ENCODE measurements at places on chromosomes 3 and 15.

GRCh38 chr3:107283948-107284347 is 93.3 kb upstream of the CCDC54 start:
- no peaks in the 10 kb centered on the region for H3K4me1 ChIP-seq
- H3K4me3 ChIP-seq: no peak overlapping the region
- peaks cover 23% of the 10 kb centered on the region for H3K27me3 ChIP-seq

DNA sequence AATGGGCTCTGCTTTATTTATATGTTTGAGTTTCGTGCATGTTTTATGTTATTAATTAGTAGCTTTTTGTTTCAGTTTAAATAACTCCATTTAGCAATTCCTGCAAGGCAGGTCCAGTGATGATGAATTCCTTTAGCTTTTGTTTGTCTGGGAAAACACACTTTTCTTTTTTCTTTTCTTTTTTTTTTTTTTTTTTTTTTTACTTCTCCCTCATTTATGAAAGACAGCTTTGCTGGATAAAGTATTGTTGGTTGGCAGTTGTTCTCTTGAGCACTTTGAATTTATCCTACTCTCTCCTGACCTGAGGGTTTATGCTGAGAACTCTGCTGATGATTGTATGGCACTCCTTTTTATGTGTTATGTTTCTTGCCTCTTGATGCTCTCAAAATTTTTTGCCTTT is 35.7 kb downstream of the TMEM39A start:
- H3K4me3 ChIP-seq: no peak overlapping the region
- H3K27ac ChIP-seq: no peak overlapping the region
- no peaks in the 10 kb centered on the region for H3K4me1 ChIP-seq
- H3K36me3 ChIP-seq: peaks cover 50% of the 10 kb centered on the region
- no peaks in the 10 kb centered on the region for H3K27me3 ChIP-seq

- H3K27ac ChIP-seq: no peak overlapping the region
- no peaks in the 10 kb centered on the region for H3K36me3 ChIP-seq
- H3K4me3 ChIP-seq: no peak overlapping the region
- no peak for DNase-seq
- no peaks in the 10 kb centered on the region for H3K4me1 ChIP-seq
Measured at GRCh38 chr15:40266828-40267304, 16.0 kb downstream of the ANKRD63 start.

GRCh38 chr3:13353506-13353905 is 66.6 kb downstream of the NUP210 start:
- peaks cover 84% of the 10 kb centered on the region for H3K36me3 ChIP-seq
- H3K27me3 ChIP-seq: no peaks in the 10 kb centered on the region
- H3K4me1 ChIP-seq: peaks cover 43% of the 10 kb centered on the region
- H3K27ac ChIP-seq: peak overlapping the region; percentile 58

DNA sequence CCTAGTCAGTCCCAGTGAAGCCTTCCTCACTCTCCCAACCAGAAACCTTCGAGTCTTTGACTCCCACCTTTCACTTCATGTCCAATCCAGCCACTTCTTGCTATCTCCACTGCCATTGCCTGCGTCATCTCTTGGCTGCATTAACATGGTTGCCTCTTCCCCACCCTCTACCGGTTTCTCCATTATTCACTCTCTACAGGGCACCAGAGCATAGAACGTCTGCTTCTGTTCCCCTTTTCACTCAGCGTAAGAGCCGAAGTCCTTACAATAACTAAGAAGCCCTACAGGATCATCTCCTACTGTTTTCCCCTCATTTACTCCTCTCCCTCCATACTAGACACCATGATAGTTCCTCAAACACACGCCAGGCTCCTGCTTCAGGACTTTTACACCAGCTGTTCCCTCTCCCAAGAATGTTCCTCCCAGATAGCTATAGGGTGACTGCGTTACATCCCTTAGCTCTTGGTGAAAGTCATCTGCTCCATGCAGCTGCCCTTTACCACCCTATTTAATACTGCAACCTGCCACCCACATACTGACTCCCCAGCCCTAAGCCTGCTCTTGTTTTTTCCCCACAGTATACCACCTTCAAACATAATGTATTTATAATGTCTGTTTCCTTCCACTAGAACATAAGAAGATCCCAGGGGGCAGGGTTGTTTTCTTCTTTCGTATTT is 30.9 kb downstream of the RCN2 start:
- no peak overlapping the region for H3K27ac ChIP-seq
- H3K27me3 ChIP-seq: peaks cover 16% of the 10 kb centered on the region
- H3K4me1 ChIP-seq: peaks cover 1% of the 10 kb centered on the region
- no peaks in the 10 kb centered on the region for H3K36me3 ChIP-seq
- DNase-seq: no peak

GRCh38 chr3:153848702-153849101 is 272.5 kb upstream of the ARHGEF26 start:
- H3K4me1 ChIP-seq: no peaks in the 10 kb centered on the region
- H3K27ac ChIP-seq: no peak overlapping the region
- H3K4me3 ChIP-seq: no peak overlapping the region
- H3K36me3 ChIP-seq: no peaks in the 10 kb centered on the region

- peaks cover 2% of the 10 kb centered on the region for H3K27me3 ChIP-seq
- no peak for DNase-seq
- no peak overlapping the region for H3K27ac ChIP-seq
- H3K4me1 ChIP-seq: no peaks in the 10 kb centered on the region
- no peaks in the 10 kb centered on the region for H3K36me3 ChIP-seq
Measured at GRCh38 chr15:62534996-62535395, 369.9 kb upstream of the C2CD4B start.

DNA sequence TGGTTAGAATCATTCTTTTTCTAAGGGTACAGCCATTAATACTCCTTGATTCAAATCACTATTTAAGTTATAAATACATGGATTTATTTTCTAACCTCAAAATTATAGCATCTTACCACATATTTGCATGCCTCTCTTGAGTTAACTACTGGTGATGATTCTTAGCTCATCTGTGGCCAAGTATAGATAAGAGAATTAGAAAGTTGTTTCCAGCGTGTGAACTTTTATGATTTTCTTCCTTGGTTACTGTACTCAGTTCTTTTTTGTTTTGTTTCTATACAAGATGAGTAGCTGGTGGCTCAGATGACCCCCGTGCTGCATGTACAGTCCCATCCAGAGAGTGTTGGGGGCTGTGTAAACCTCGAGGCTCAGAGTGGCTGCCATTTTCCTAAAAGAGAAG is 124.6 kb downstream of the IGF1R start:
- no peak overlapping the region for H3K27ac ChIP-seq
- no peak for DNase-seq
- peaks cover 20% of the 10 kb centered on the region for H3K4me1 ChIP-seq

- H3K4me3 ChIP-seq: no peak overlapping the region
- no peaks in the 10 kb centered on the region for H3K4me1 ChIP-seq
- H3K27me3 ChIP-seq: no peaks in the 10 kb centered on the region
- no peak overlapping the region for H3K27ac ChIP-seq
- no peak for DNase-seq
Measured at GRCh38 chr15:62561059-62561519, 396.0 kb upstream of the C2CD4B start.

- peaks cover 21% of the 10 kb centered on the region for H3K27me3 ChIP-seq
- DNase-seq: no peak
- peaks cover 3% of the 10 kb centered on the region for H3K4me1 ChIP-seq
- H3K4me3 ChIP-seq: no peak overlapping the region
Measured at GRCh38 chr15:50209809-50210208, 27.8 kb downstream of the SLC27A2 start.

DNA sequence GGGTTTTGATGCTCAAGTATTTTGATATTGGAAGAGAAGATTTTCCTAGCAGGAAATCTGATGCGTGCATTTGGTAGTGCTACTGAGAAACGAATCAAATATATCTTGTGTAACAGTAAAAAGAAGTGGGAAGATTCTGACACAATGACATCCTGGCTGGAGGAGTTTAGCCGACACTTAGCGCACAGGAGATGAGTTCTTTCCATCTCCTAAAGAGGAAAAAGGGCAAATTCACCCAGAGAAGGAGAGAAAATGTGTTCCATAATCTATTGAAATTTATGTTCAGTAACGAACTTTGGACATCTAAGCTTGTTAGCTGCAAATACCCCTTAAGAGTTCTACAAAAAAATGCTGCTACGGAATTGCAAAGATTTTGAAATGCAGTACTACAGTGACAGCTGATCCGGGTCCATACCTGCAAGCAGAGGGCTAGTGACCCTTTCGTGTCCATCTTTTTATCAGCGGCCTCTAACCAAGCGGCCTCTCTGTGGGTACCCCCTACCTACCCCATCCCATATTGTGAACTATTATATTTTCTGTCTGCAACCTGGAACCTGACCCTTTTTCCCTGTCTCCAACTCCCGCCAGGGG is 971 bp downstream of the CPOX start:
- H3K4me1 ChIP-seq: peaks cover 56% of the 10 kb centered on the region
- no peak for DNase-seq
- H3K36me3 ChIP-seq: peaks cover 49% of the 10 kb centered on the region

DNA sequence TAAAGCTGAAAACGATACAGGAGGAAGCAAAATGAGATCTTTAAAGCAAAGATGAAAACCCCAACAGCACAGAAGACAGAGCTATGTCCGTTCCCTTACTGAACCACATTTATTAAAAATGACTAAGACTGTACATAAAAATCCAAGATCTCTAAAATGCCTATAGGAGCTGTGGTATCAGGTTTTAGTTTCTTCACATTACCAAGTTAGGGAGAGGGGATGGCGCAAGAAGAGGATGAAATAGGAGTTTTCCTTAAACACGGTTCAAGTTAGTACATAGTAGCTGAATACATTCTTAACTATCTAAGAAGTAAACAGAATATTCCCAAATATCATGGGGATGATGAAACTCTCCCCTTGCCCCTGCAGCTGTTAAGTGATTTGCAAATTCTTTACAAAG is 6.3 kb downstream of the EOMES start:
- DNase-seq: no peak
- peaks cover 30% of the 10 kb centered on the region for H3K4me1 ChIP-seq
- peaks cover 3% of the 10 kb centered on the region for H3K36me3 ChIP-seq
- peaks cover 61% of the 10 kb centered on the region for H3K27me3 ChIP-seq
- no peak overlapping the region for H3K27ac ChIP-seq

DNA sequence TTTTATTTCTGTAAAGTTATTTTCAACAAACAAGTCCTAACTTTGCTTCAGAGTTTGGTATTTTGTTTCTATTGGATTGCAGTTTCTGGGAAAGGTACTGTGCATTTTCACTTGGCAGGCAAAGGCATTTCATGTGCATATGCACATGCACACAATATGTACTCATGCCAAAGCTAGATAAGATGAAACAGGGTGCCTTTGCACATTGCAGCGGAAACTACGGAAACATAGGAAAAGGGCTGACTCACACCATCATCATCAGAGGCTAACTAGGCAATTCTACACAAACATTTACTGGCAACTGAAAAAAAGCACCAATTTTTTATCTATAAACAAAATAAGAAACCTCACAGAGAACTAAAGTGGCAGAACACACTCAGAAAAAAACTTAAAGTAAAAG is 550.6 kb upstream of the NECTIN3 start:
- no peak overlapping the region for H3K4me3 ChIP-seq
- no peaks in the 10 kb centered on the region for H3K36me3 ChIP-seq
- no peaks in the 10 kb centered on the region for H3K27me3 ChIP-seq
- no peak for DNase-seq

GRCh38 chr3:52385157-52385556 is 59.7 kb downstream of the SEMA3G start:
- DNase-seq: peak; percentile 53
- peaks cover 5% of the 10 kb centered on the region for H3K4me1 ChIP-seq
- H3K4me3 ChIP-seq: no peak overlapping the region

GRCh38 chr3:24519368-24520100 is 24.9 kb upstream of the THRB start:
- no peak for DNase-seq
- no peaks in the 10 kb centered on the region for H3K4me1 ChIP-seq

GRCh38 chr3:178308771-178309170 is 227.5 kb upstream of the KCNMB2 start:
- H3K36me3 ChIP-seq: no peaks in the 10 kb centered on the region
- DNase-seq: no peak
- no peaks in the 10 kb centered on the region for H3K27me3 ChIP-seq

Data from activated CD8-positive, alpha-beta T cell treated with anti-CD3 and anti-CD28 coated beads, Interleukin-2, amount 10 ng/mL, durations not matched to agents 7 days and 5 days (primary cell).